T-helper 9 cell (primary cell): ENCODE measurements at places on chromosomes 5 and 9.

DNA sequence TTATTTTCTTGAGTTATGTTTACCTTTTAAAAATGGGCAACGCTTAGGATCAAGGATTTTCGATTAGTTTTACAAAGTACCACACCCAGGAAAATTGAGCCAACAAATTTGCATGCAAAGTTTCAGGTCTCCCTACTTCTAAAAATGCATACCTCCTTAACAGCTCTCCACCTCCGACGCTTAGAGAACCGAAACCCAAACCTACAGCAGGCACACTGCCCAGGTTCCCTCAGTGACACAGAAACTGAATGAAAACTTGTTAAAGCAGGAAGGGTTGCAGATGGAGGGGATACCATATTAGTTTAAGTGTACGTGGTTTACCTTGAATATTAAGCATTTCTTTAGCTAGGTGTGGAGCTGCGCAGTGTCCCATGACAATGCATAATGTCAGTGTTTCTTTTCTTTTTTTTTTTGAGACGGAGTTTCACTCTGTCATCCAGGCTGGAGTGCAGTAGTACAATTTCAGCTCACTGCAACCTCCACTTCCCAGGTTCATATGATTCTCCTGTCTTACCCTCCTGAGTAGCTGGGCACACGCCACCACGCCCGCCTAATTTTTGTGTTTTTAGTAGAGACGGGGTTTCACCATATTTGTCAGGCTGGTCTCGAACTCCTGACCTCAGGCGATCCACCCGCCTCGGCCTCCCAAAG, 1.6 kb upstream of the SUB1 start:
- no peak for DNase-seq

GRCh38 chr5:15300141-15300540, 199.8 kb upstream of the FBXL7 start:
- DNase-seq: no peak

DNA sequence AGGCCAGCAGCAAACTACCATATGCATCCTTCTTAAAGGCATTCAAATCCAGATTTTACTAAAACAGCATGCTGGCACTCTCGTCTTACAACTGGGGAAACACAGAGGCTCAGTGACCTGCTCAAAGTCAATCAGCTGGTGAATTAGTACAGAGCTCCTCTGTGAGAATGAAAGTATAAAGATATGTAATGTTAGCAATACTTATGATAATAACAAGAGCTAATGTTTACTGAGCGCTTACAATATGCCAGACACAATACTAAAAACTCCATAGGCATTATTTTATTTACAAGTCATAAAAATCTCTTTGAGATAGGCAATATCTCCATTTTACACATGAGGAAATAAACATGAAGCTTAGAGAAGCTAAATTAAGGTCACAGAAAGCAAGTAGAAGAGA, 28.6 kb downstream of the FKBP15 start:
- DNase-seq: no peak

- DNase-seq: no peak
These were observed 141.6 kb upstream of the ZNF608 start for GRCh38 chr5:124888050-124888506.

- peak; percentile 14 for DNase-seq
These were observed 21.1 kb upstream of the TERT start for GRCh38 chr5:1315709-1316587.

DNA sequence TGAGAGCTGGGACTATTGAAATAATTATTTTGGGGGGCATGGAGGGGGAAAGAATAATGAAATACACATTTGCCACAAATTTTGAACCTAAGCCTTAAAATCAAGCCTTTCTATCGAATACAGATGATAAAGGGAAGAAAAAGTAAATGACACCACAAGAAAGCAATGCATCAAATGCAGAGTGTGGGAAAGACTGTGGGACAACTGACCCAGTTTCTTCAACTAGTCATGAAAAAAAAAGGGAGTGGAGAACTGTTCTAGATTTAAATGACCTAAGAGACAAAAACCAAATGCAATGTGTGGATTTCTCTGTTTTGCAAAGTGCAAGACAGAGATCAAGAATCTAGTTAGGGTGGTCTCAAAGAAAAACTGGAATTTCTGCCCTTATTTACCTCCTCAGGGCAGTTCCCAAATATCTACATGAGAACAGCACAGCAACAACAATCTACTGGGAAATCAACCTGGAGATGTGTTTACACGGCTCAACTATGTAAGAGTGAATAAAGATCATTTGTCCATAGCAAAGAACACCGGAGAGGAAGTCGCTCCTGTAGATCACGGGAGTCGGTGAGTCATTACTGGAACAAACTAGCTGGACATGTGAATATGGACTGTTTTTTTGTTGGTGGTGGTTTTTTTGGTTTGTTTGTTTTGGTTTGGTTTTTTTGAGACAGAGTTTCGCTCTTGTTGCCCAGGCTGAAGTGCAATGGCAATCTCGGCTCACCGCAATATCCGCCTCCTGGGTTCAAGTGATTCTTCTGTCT, 145.9 kb downstream of the DROSHA start:
- DNase-seq: no peak

GRCh38 chr9:34986540-34987047, 3.0 kb upstream of the DNAJB5 start:
- peak; percentile 55 for DNase-seq

- no peak for DNase-seq
These were observed 185.9 kb upstream of the PANK3 start for GRCh38 chr5:168765086-168765550.

DNA sequence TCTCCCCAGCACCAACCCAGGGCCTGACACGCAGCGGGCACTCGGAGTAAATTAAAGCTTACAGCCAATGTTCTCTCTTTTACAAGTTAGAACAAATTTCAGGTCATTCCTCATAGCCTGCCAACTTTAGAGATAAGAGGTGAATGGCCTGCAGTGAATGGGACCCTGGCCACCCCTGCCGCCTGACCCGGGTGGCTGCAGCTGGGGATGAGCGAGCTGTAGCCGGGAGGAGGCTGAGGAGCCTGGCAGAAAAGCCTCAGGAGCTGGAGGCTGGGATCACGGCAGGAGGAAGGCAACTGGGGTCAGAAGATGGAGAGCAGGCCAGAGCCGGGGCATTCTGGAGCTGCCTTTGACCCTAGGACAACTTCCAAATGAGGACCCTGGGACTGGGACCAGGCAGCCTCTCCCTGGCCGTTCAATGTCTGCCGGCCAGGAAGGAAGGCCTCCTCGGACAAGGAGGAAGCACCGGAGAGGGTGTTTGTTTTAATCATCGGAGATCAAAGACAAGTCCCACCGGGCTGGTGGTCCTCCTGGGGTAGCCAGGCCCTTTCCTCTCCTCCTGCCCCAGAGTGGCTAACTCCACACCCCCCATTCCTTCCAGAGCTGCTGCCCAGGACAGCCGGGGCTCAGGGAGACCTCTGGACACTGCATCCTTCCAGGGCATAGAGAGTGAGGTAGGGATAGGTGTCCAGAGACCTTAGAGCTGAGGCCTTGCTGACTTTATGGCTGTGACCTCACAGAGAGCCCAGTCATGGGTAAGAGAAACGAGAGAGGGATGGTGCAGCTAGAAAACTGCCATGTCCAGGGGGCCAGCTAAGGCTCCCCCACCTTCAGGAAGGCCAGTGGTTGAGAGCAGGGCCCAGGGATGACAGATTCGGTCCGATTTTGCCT, 87.3 kb upstream of the LMX1B start:
- DNase-seq: no peak
